ENCODE measurements at places on chromosomes 5 and 9.

DNA sequence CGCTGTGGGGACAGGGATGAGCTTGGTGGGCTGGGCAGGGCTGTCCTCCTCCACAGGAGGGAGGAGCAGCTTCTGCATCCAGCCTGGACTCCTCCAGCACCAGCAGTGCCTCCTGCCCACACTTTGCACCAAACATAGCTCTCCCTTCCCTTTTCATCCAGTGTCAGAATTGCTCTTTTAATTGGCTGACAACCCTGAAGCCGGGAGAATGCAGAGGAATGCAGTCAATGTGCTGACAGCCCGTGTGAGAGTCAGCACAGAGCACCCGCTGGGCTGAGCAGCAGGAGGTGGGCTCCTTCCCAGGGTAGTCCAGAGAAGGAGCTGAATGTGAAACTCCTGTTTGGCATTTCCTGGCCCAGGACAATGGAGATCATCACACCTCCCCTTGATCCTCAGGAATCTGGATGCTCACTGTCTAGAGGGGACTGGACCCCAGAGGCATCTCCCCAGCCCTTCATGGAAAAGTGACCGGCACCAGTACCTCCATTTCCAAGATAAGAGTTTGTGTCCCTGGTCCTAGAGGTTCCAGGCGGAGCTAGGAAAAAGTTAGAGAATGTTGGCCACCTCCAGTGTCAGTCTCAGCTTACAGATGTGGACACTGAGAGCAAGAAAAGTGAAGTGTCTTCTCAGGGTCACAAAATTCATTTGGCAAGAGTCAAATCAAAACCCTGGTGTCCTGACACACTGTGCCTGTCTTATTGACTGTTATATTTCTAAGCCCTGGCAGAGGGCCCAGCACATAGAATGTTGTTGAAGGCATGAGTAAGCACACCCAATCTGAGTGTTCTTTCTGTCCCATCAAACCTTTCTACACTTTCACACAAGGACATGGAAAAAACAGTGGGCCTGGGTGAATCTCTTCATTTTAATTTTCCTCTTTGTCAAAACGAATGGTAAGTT, 202.1 kb downstream of the SNX18 start:
- H3K4me1 ChIP-seq: no peaks in the 10 kb centered on the region
- H3K36me3 ChIP-seq: no peaks in the 10 kb centered on the region
- H3K27me3 ChIP-seq: no peaks in the 10 kb centered on the region
- no peak for DNase-seq

GRCh38 chr5:89087551-89088318, 204.8 kb upstream of the MEF2C start:
- H3K27ac ChIP-seq: no peak overlapping the region
- no peaks in the 10 kb centered on the region for H3K36me3 ChIP-seq
- DNase-seq: no peak
- no peaks in the 10 kb centered on the region for H3K4me1 ChIP-seq
- no peak overlapping the region for H3K4me3 ChIP-seq

DNA sequence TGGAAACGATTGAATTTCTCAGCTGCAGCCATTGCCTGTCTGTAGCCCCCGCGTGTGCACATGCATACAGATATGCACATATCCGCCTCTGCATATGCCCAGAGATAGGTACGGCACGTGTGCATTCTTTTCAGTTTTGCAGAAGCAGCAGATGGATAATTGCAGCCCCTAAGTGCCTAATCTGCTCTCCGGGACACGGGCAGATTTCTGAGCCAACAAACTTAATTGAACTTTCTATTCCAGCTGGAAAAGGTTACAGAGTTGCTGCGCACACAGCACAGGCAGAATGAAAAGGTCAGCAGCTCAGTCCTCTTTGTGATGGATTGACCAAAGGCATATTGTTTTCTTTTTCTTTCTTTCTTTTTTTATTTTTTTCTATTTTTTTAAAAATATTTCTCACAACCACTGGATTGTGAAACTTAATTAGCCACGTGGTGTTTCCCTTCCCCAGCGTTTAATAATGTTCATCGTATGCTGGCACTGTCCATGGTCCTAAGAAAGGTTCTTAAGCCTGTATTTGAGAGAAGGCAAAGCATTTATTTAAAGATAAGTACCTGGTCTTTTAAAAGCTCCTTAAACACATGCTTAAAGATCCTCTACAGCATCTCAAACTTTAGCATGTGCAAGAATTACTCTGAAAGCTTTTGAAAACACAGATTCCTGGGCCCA, 270.2 kb upstream of the BRINP1 start:
- no peaks in the 10 kb centered on the region for H3K36me3 ChIP-seq
- no peak for DNase-seq
- H3K4me3 ChIP-seq: no peak overlapping the region
- no peak overlapping the region for H3K27ac ChIP-seq
- no peaks in the 10 kb centered on the region for H3K4me1 ChIP-seq

- no peaks in the 10 kb centered on the region for H3K27me3 ChIP-seq
- peaks cover 28% of the 10 kb centered on the region for H3K36me3 ChIP-seq
- peaks cover 18% of the 10 kb centered on the region for H3K4me1 ChIP-seq
- H3K4me3 ChIP-seq: peak overlapping the region; percentile 79
- no peak overlapping the region for H3K27ac ChIP-seq
These were observed 438 bp downstream of the TRIP13 start for GRCh38 chr5:893137-893506.

DNA sequence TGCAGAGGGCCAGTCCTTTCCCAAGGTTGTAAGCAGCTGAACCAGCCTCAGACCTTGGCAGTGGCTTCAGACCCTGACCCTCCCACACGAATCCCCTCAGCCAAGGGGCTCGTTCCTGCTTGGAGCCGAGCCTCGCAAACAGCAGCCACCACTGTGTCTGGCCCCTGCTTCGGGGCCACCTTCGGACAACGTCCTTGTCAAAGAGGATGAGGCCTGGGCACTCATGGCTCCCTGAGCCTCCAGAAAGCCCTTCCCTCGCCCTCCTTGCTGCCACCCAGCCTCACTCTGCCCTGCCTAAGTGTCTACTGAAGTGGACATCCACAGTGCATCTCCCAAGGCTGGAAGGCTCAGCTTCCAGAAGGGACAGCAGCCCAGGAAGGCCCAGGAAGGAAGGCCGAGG, 161.7 kb downstream of the OLFM1 start:
- H3K4me1 ChIP-seq: no peaks in the 10 kb centered on the region
- DNase-seq: no peak
- no peaks in the 10 kb centered on the region for H3K36me3 ChIP-seq
- peaks cover 43% of the 10 kb centered on the region for H3K27me3 ChIP-seq

DNA sequence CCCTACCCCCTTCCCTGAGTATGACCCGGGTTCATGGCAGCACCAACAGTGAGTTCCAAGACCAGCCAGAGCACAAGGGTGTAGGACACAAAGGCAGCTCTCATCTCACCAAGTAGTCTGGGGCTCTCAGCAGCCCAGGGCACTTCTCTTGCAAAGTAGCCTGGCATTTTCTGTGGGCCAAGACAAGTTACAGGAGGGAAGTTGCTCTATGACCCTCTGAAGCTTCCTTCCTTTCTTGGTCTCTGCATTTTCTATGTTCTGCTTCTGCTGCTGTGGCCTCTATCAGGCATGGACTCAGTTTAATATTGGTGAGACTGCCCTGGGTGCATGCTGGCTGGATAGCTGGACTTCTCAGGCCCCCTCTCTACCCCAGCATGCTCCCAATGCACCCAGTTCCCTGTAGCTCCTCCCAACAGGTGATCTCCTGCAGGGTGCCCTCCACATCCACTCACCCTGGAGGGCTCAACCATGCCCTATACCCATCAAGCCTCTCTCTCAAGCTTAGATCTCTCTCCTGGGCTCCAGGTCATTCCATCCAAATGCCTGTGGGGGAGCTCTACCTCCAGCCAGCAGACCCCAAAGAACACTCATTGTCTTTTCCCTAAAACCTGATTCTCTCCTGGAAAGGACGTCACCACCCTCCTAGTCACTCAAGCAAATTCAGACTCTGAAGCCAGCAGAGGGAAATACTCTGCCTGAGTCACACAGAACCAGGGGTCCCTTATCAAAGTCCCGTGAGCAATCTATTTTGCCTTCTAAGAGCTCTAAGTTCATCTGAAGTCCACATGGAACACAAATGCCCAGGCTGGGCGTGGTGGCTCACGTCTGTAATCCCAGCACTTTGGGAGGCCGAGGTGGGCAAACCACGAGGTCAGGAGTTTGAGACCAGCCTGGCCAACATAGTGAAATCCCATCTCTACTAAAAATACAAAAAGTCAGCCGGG, 13.8 kb downstream of the TBC1D2 start:
- H3K36me3 ChIP-seq: no peaks in the 10 kb centered on the region
- peaks cover 7% of the 10 kb centered on the region for H3K4me1 ChIP-seq
- no peaks in the 10 kb centered on the region for H3K27me3 ChIP-seq
- no peak for DNase-seq
- no peak overlapping the region for H3K4me3 ChIP-seq

GRCh38 chr5:151483176-151483575, 35.8 kb downstream of the SLC36A1 start:
- no peak overlapping the region for H3K4me3 ChIP-seq
- H3K36me3 ChIP-seq: peaks cover 46% of the 10 kb centered on the region
- H3K27ac ChIP-seq: no peak overlapping the region
- DNase-seq: no peak
- H3K4me1 ChIP-seq: no peaks in the 10 kb centered on the region
- no peaks in the 10 kb centered on the region for H3K27me3 ChIP-seq

Data from naive thymus-derived CD8-positive, alpha-beta T cell (primary cell).